ENCODE measurements at places on chromosomes 3 and 15. TPM values are rescaled to one million over a fixed set of nuclear protein-coding genes. Genes with fewer than 3 reads are reported as not detected.

GRCh38 chr15:96716075-96716474 lies 385.6 kb downstream of the NR2F2 start:
- no peaks in the 10 kb centered on the region for H3K36me3 ChIP-seq
- no peak for DNase-seq
- H3K27me3 ChIP-seq = no peaks in the 10 kb centered on the region
- no peaks in the 10 kb centered on the region for H3K4me1 ChIP-seq

GRCh38 chr3:35932995-35933394 lies 293.7 kb downstream of the ARPP21 start:
- H3K36me3 ChIP-seq = no peaks in the 10 kb centered on the region
- no peak overlapping the region for H3K4me3 ChIP-seq
- peaks cover 11% of the 10 kb centered on the region for H3K4me1 ChIP-seq
- no peak overlapping the region for H3K27ac ChIP-seq
- H3K27me3 ChIP-seq = no peaks in the 10 kb centered on the region
- peak; percentile 21 for DNase-seq

- H3K36me3 ChIP-seq = no peaks in the 10 kb centered on the region
- H3K27me3 ChIP-seq = no peaks in the 10 kb centered on the region
- H3K4me1 ChIP-seq = no peaks in the 10 kb centered on the region
Observed at GRCh38 chr15:28947221-28947674, 61.5 kb downstream of the APBA2 start.

GRCh38 chr3:195573611-195574496 lies 9.9 kb downstream of the APOD start:
- no peaks in the 10 kb centered on the region for H3K27me3 ChIP-seq
- no peak overlapping the region for H3K4me3 ChIP-seq
- H3K27ac ChIP-seq = no peak overlapping the region

DNA sequence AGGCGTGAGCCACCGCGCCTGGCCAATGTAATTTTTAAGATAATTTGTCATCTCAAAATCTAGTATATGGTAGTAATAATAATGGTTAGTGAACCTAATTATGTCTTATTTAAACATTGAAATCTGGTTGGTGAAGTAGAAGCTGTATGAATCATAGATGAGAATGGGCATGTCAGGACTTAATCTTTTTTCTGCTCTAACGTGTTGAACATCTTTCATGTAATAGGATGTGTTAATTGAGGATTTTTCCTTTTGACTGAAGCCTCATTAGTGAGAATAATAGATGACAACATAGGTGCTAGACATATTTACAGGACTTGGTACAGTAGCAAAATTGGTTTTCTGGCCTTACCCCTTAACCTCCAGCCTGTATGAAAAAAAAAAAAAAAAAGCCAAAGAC lies 835.6 kb downstream of the IGSF11 start:
- no peak for DNase-seq
- no peak overlapping the region for H3K4me3 ChIP-seq
- no peaks in the 10 kb centered on the region for H3K36me3 ChIP-seq
- H3K27me3 ChIP-seq = no peaks in the 10 kb centered on the region
- no peak overlapping the region for H3K27ac ChIP-seq

The LDHAL6B gene
- not detected for total RNA-seq

Measured in cardiac muscle cell (in vitro differentiated cells and primary cell).